ENCODE measurements at places on chromosomes 5 and 9.

- no peak for DNase-seq
Measured at GRCh38 chr5:90134892-90135291, 274.7 kb downstream of the CETN3 start.

DNA sequence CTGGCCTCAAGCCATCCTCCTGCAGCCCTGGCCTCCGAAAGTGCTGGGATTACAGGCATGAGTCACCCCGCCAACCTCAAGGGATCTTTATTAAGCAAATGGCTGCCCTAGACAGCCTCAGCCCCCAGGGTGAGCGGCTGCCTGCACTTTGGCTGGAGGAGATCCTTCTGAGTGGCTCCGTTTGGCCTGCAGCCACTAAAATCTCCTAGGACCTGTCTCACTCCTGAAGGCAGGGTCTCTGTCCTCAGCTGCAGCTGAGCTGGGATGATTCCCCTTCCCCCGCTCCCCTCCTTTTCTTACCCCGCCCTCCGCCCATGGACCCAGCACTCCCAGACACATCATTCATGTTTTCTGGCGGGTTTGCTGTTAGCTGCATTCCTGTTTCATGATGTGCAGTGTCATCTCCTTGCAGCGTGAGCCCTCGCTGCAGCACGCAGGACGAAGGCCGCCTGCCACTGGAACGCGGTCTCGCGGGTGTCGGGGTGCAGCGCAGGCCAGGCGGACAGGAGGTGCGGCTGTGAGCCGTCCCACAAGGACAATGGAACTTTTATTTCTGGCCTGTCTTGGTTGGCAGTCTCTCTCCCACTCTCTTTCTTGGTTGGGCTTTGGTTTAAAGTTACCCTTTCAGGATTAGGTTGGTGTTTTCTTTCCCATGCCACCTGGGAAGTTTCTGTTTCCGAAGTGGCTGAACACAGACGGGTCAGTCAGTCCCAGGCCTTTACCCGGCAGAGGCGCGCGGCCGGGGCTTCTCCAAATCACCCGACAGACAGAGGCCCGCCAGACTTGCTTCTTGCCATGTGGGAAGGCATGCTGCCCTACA lies 137.1 kb downstream of the FOXD1 start:
- DNase-seq = no peak

- no peak for DNase-seq
Measured at GRCh38 chr5:83450967-83451248, 20.6 kb upstream of the VCAN start.

- no peak for DNase-seq
Measured at GRCh38 chr9:16869882-16870595, 431 bp downstream of the BNC2 start.

DNA sequence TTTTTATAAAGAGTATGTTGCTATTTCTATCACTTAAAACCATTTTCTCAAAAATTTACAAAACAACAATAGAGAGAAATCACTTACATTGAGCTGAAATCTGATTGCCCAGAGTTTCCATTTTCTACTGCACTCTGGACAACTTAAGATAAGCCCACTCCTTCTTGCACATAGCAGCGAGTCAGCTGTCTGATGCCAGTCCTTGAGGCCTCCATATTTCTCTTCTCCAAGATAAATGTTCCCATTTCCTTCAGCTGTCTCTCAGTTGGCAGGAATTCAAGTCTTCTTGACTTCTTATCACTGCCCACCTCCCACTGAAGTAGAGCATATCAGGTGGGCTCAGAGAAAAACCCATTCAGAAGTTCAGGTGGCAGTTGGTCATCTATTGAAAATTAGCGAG lies 78.5 kb upstream of the PIP5K1B start:
- no peak for DNase-seq

GRCh38 chr5:122014236-122014935 lies 52.6 kb downstream of the SRFBP1 start:
- DNase-seq = no peak

- no peak for DNase-seq
Measured at GRCh38 chr5:74993743-74994142, 58.6 kb downstream of the GCNT4 start.

DNA sequence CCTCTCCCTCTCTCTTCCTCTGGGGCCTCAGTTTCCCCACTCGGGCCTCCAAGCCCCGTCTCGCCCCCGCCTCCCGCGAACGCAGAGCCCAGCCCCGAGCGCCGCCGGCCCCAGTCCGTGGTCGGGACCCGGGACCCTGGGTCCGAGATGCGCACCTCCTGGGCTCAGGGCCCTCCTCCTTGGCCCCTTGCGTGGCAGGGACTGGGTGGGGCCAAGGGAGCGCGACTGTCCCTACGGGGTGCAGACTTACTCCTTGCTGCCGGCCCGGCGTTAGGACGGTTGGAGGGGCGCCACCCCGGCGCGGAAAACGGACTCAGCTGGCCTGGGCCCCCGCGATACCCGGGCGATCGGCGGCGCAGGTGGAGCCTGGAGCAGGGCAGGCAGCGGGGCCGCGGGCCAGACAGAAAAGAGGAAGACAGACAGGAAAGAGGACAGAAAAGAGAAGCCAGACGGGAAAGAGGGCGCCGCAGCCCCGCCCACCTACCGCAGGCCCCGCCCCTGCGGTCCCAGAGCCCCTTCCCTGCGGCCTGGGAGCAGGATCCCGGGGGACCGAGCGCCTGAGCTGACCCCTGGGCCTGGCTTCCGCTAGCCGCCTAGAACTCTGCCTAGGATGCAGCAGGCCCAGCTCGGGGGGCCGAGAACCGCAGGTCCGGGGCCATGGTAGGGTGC lies at the start of gene GBGT1:
GBGT1 (minus strand) TSS at position 411 of the 669 bp plus-strand sequence. CDS start 1,502 bp downstream, outside the sequence.
- DNase-seq = no peak

GRCh38 chr5:14699159-14699558 lies 34.6 kb downstream of the OTULIN start:
- no peak for DNase-seq

GRCh38 chr5:109191153-109191558 lies 218.6 kb downstream of the PJA2 start:
- no peak for DNase-seq

GRCh38 chr5:134116286-134116685 lies 1.8 kb downstream of the TCF7 start:
- no peak for DNase-seq

GRCh38 chr5:150502847-150503246 lies 5.1 kb upstream of the NDST1 start:
- no peak for DNase-seq

- no peak for DNase-seq
Measured at GRCh38 chr5:122532035-122532434, 220.0 kb downstream of the SNCAIP start.

- no peak for DNase-seq
Measured at GRCh38 chr9:113677057-113677456, 199.1 kb upstream of the ZNF618 start.

DNA sequence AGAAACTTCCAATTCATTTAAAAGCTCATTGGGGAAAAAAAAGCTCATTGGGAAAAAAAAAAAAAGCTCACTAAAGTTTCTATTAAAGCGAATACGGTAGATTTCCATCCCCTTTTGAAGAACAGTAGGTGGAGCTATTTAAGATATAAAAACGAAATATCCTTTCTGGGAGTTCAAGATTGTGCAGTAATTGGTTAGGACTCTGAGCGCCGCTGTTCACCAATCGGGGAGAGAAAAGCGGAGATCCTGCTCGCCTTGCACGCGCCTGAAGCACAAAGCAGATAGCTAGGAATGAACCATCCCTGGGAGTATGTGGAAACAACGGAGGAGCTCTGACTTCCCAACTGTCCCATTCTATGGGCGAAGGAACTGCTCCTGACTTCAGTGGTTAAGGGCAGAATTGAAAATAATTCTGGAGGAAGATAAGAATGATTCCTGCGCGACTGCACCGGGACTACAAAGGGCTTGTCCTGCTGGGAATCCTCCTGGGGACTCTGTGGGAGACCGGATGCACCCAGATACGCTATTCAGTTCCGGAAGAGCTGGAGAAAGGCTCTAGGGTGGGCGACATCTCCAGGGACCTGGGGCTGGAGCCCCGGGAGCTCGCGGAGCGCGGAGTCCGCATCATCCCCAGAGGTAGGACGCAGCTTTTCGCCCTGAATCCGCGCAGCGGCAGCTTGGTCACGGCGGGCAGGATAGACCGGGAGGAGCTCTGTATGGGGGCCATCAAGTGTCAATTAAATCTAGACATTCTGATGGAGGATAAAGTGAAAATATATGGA lies at the start of gene PCDHGA12:
PCDHGA12 (plus strand) TSS at position 176 of the 782 bp plus-strand sequence; CDS start at position 429, 253 bp downstream.
- DNase-seq = no peak

DNA sequence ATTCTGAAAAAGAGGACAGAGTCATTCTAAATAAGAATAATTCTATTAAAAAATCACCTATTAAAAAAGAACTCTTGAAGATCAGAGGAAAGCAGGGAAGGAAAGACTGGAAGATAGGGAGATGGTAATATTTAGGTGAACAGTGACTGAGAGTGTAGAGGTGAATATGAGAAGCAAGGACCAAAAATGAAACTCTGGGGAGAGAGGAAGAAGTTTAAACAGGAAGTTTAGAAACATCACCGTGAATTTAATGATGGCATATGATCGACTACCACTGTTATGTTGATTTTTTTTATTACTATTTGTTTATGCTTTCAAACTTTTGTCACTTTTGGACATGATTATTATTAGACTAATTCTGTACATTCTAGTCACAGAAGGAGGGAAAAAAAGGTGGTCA lies 1.7 kb upstream of the SPINK6 start:
- no peak for DNase-seq

GRCh38 chr9:33177639-33178038 lies 10.5 kb upstream of the B4GALT1 start:
- no peak for DNase-seq

GRCh38 chr9:25461416-25461815 lies 216.8 kb downstream of the TUSC1 start:
- DNase-seq = no peak

GRCh38 chr5:59597690-59598546 lies 295.6 kb downstream of the PDE4D start:
- DNase-seq = no peak

- DNase-seq = no peak
Measured at GRCh38 chr9:91949392-91949945, 559 bp downstream of the ROR2 start.

DNA sequence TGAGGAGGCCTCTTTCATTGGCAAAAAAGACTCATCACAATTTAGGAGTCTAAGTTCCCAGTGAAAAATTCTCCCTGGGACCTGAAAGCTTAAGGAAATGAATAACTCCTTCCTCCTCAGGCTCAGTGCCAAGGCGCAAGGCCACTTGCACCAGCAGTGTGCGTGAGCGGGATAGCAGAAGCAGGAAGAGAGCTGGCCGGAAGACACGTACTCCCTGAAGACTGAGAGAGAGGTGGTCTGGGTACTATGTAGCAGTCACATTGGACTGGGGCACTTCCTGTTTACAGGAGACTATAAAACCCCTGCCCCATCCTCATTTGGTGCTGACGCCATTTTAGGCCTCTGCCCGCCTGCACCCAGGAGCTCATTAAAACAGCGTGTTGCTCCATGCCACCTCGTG lies 66.3 kb upstream of the IL33 start:
- no peak for DNase-seq

DNA sequence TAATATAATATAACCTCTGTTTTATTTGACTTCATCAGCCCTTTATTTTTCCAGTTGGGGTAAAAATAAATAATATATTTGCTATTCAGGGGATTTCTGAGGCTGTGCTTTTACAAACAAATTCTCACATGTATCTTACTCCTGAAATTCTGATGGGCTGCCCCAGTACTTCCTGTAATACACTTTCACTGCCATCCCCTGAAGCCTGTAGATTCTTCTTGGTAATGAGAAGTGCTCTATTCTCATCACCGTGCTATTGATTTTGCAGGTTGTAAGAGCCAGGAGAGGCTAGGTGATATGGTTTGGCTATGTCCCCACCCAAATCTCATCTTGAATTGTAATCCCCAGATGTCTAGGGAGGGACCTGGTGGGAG lies 91.9 kb upstream of the CEP78 start:
- DNase-seq = no peak

DNA sequence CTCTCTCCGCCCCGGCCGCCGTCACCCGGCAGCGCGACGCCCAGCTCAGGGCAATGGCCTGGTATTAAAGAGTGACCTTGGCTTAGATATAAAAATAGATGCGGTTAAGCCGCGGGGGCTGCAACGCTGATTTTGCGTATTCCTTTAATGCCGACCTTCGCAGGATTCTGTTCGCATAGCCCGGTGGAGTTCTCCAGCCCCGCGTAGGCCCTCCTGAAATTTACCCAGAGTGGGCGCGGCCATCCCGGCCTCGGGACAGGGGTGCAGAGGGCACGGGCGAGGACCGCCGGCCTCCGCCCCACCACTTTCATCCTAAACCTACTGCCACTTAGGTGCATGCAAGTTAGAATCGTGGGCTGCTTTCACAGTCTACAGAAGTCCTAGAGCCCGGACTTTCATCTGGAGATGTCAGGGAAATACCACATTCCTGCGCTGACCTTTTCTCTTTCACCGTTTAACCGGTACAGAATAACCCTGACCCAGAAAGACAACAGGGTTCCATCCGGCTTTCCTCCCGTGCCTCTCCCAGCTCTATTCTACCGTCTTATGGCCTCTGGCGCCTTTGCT lies 492 bp upstream of the FAM169A start:
- DNase-seq = no peak

DNA sequence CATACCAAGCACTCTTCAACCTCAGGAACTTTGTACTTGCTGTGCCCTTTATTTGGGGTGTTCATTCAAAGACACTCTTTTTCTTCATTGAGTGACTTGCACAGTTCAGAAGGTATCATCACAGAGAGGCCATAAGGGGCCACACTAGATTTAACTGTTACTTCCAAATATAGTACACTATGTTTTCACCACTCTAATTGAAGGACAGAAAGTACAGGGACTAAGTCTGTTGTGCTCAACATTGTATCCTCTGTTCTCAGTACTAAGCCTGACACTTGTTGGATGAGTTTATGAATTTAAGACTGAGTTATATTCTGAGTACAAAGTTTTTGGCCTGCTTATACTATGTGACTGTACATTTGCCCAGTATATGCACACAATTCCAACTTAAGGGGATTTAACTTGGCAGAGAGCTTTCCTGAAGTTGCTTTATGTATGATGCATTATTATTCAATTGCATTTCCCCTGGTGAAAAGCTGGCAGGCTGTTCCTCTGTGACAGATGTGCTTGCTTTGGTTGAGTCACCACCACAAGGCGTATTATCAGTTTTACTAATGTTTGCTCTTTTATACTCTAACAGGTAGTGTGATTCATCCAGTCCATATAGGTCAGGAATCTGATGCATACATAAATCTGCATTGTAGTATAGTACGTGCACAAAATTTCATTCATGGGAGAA lies 714.8 kb downstream of the TLR4 start:
- DNase-seq = no peak

GRCh38 chr5:13990896-13991295 lies 46.4 kb upstream of the DNAH5 start:
- no peak for DNase-seq

DNA sequence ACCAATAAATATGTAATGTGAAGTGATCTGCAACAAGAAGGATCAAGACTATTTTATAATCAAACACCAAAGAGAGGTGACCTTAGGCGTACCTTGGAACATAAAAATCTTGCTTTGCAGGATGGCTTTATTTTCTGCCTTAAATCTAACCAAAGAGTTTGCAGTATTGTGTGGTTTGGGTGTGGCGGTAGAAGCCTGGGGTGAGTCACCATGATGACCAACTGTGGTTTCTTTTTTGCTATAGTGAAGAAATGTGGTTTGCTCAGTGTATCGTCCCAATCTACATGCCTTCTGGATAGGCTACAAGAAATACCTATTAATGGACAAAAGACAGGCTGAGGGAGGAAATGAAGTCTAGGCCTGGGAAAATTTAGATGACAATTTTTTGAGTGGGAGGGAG lies 5.1 kb upstream of the CAST start:
- no peak for DNase-seq

- no peak for DNase-seq
Measured at GRCh38 chr5:128770907-128771306, 194.4 kb upstream of the SLC27A6 start.

Measured in hypothalamus (tissue), 51 donors.